ENCODE measurements at places on chromosomes 12 and 14.

DNA sequence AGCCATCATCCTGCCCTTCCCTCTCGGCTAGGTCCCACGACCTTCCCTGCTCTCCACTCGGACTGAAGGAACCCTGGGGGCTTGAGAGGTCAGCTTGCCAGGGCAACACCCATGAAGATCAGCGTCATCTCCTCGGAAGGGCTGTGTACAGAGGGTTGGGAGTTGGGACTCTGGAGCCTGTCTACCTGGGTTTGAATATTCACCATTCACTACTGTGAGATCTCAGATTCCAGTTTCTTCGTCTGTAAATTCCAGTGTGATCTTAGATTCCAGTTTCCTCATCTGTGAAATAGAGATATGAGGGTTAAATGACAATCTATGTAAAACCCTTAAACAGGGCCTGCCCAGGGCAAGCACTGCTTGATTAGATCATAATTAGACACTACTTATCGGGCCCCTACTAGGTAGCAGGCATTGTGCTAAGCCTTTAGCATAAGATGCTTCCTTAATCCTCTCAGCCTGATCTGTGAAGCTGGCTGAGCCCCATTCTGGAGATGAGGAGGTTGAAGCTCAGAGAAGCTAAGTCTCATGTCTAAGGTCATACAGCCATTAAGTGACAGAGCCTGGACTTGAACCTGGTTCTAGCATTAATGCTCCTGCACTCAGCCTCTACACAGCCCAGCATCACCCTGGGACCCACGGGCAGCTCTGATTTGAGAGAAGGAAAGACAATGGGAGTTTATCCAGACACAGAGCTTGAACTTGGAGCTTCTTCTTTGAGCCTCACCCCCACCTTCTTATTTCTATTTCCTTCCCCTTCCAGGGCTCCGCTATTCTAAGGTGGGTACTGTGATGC, 612 bp upstream of the ZDHHC22 start:
- DNase-seq, result no peak

GRCh38 chr14:82621881-82622450, 1088.3 kb upstream of the SEL1L start:
- DNase-seq, result no peak

GRCh38 chr14:63874223-63874622, 21.4 kb downstream of the SYNE2 start:
- no peak for DNase-seq

DNA sequence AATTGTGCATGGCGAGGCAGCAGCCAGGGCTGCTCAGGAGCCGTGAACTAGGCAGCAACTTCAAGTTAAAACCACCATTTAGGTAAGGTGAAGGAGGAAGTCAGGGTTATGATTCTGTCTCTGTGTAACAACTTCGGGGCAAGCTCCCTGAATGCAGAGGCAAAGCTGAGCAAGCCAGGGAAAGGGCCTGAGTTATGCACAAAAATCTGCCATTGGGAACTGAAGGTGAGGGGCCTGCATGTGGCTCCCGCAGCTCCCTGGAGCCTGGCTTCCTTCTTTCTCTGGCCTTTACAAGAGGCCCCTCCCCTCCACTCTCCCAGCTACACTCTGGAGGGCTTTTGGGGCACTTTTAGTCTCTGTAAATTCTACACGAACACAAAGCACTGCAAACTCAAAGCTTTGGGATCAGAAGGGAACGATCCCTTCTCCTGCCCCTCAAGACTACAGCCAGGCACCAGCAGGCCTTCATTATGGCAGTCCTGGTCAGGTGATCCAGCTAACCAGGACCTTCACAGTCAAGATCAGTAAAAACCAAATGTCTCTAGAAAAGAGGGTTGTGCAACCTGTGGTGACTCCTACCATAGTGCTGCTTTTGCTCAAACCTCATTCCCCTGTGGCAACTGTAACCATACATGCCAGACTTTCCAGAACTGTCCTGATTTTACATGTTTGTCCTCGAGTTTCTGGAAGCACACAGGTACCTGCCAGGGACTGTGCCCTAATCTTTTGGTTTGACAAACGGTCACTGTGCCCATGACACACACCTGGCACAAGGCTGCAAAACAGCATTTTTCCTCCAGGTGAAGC, 67.2 kb upstream of the PTGR2 start:
- DNase-seq, result no peak

GRCh38 chr14:67486890-67487289, 1.6 kb downstream of the TMEM229B start:
- DNase-seq, result no peak

DNA sequence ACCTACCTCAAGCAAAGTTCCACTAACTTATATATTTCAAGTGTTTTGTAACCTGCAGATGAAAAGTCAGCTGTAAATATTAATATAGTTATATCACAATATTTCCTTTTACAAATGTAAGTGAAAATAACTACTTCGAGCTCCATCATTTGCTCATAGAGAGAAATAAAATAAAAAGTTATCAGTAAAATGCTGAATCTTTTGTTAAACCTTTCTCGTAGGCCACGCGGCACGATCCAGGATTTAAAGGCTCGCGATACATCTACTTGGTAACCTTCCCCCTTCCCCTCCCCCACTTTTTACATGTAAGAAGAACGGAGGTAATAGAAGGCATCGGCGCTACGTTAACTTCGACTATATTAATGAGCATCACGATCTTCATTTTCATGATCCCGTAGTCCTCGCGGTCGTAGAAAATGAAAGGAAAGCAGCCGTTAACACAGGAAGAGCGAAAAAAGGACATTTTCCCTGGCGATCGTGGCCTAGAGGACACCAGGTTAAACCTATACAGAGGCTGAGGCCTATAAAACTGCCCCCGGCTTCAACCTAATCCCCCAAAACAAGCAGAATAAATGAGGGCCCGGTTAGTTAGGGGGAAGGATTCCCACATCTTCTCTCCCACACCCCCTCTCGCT, 508 bp downstream of the HNRNPC start:
- DNase-seq, result peak; percentile 35

GRCh38 chr14:65412856-65413738, 567 bp downstream of the FUT8 start:
- peak; percentile 54 for DNase-seq

GRCh38 chr14:106551265-106551664, 1024.9 kb downstream of the TMEM121 start:
- DNase-seq, result no peak

DNA sequence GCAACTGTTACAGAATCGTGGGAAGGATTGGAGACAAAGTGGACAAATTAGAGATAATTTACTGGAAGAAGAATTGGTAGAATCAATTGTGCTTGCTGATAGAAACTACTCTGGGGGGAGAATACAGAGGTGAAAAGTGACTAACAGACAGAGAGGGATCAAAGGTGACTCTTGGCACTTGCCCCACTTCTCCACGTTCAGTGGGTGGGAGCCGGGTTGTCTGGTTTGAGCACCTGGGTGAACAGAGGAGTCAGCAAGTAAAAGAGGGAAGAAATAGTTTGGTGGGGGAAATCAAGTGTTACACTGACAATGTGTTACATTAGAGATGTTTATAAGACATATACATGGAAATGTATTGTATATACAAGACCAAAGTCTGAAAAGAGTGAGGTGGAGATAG, 69.1 kb downstream of the PPP2R5E start:
- DNase-seq, result no peak

- DNase-seq, result peak; percentile 24
These were observed 596 bp downstream of the DLST start for GRCh38 chr14:74882103-74882920.

GRCh38 chr12:59193476-59194050, 273.3 kb upstream of the LRIG3 start:
- no peak for DNase-seq

GRCh38 chr12:74985986-74986319, 223.7 kb downstream of the KCNC2 start:
- no peak for DNase-seq

DNA sequence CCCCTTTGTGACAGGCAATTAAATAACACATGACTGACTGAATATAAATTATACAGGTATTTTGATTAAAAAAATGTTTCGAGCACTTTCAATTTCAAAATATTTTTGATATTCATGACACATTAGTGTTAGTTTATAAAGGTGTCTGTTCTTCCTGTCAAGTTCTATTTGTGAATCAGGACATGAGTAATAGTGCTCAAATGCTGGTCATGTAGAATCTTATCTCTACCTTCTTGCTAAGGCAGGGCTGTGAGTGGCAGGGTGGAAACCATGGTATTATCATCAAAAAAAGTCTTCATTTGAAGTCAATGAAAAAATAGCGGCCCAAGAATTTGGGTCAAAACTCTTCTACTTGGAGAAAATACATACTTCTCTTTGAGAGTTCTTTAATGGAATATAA, 250.2 kb downstream of the DACT1 start:
- DNase-seq, result no peak

GRCh38 chr14:50601394-50601793, 41.4 kb downstream of the ATL1 start:
- DNase-seq, result no peak

- DNase-seq, result no peak
These were observed 17.4 kb upstream of the FLVCR2 start for GRCh38 chr14:75561013-75561432.

GRCh38 chr12:5518584-5519365, 86.9 kb downstream of the NTF3 start:
- no peak for DNase-seq

DNA sequence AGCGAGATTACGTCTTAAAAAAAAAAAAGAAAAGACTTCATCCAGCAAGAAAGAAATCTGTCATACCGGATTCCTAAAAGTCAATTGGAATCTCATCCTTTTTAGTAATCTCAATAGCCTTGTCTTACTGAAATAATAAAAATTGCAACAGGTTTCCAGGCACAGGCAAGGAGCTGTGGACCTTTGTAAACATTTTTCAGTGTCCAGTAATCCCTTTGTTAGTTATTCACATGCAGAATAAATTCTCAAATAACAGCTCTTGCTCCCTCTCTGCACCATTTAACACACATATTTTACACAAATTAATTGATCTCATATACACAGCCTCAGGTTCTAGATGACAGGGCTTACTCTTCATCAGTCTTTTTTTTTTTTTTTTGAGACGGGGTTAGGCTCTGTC, 22.0 kb upstream of the CALM1 start:
- DNase-seq, result no peak

- no peak for DNase-seq
These were observed 149.6 kb downstream of the PLXNC1 start for GRCh38 chr12:94297876-94298505.

DNA sequence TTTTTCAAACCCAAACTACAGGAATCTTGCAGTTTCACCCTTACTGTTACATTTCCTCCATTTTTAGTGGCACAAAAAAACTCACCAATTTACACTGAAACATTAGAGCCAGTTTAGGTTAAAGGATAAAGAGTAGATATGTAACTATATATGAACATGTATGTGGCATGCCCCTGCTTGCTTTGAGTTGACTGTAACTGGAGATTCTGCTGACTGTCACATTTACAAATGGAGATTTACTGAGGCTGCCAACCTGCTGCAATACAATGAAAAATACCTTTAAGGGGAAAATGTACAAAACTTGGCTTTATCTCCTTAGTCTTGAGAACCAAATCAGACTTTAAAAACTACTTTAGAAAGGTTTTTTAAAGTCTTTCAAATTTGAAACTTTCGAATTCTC, 28.3 kb downstream of the STON2 start:
- DNase-seq, result no peak

GRCh38 chr12:16610743-16611142, 4.8 kb upstream of the LMO3 start:
- DNase-seq, result no peak

GRCh38 chr12:127962303-127962702, 304.7 kb upstream of the TMEM132C start:
- no peak for DNase-seq

DNA sequence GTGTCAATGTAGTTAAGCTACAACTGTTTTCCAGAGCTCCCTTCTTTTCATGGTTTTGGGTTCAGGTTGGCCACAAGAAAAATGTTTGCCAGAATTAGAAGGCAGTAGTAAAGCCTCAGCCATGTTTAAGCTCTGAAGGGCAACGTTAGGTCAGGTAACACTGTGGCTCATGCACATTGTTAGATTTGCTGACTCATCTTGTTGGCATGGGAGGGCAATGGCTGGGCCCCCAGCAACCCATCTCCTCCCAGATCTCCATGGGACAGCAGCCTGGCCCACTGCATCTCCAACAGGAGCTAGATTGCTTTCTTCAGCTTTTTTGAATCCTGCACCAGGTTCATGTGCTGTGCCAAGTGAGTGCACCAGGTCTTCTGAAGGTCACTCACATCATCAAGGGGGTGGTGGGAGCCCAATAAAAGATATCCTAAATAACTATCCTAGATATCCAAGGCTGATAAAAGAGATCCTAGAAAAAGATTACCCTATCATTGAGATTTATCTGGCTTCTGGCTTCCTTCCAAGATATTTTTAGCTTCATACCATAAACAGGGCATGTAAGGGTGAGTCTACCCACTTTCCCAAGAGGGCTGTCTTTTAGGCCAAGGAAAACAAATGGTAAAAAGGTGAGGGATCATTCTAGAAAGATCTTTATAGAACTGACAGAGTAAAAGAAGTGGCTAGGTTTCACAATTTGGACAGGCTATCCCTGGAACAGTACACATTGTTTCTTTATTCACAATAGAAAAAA, 28.9 kb downstream of the PTGER2 start:
- DNase-seq, result no peak

DNA sequence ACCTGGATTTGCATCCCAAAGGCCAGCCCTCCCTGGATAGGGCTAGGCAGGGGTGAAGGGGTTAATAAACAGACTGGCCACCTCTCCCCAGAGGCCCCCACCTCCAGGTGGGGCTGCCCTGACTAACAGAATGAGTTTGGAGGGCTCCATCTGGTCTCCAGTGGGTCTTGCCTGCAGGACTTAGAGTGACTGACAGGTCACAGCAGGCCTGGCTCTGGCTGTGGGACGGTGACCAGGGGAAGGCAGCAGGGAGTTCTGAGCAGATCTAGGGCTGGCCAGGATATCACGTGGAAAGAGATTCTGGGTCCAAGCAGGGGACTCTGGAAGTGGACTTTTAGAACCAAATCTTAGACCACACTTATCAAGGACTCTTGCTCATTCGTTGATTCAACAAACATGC, 40.9 kb upstream of the LHX5 start:
- no peak for DNase-seq

GRCh38 chr14:34874386-34875030, 652 bp downstream of the BAZ1A start:
- peak; percentile 36 for DNase-seq

DNA sequence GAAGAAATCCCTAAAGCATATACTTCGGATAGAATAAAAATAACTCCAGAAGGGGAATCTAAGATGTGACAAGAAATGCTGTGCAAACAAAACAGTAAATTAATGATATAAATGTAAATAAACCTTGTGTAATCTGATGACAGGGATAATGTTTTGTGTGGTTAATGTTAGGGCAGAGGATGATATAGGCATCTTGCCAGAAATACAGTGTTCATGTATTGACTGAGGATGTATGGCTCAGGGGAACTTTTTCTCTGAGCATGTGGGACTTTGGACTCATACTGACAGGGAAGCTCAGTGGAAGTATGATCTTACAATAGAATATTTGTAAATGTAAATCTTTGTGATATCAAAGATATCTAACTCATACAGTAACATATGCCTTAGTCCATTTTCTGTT, 420.2 kb downstream of the TMTC2 start:
- no peak for DNase-seq

DNA sequence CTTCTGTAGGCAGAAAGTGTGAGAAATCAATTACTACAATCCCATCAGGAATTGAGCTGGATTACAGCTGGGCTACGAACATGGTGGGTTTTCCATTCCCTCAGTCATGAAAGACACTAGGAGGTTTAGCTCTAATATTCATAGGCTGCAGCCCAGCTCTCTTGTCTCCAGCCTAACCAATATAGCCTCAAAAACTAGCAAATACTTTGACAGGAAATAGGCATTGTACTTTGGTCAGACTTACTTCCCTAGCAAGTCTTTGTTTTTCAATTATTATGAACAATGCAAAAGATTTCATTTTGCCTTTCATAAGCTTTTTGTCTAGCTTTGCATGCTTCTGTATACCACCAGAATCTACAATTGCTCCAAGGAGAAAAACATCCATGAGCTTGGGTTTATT, 296.2 kb downstream of the GPHN start:
- DNase-seq, result no peak

Data from activated CD4-positive, alpha-beta T cell treated with anti-CD3 and anti-CD28 coated beads, Interleukin-2, amount 50 U/mL, for 24 hours (primary cell).